ENCODE measurements at places on chromosomes 5 and 9.

DNA sequence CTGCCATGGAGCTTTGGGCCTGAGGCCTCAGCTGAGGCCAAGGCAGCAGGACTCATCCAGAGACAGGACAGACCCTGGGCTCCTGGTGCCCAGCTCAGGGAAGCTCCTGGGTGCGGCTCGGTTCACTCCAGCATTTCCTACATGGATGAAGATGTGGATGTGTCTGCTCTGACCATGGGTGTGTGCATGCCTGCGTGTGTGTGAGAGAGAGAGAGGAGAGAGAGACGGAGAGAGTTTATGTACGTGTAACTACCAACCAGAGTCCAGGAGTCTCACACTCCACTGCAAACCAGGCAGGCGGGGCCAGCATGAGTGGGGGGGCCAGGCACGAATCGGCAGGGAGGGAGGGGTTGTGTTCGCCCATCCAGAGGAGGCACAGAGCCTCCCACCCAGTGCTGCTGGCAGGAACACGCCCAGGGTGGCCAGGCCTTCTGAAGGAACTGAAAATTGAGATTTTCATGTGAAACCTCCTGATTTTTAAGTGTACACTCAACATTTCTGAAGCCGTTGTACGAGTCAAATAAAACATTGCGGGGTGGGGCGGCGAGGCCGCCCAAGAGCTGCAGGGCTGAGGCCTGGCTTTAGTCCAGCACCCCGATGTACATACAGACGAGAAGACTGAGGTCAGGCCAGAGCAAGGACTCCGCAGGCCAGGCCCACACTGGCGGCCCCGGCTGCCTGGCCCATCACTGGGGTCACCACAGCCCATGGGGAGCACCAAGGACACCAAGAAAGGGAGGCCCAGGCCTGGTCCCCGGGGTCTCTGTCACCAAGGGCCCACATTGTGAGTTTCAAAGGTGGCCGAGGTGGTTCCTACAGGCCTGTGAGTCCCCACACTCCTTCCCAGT is 88.7 kb downstream of the ADAMTS2 start:
- DNase-seq, result no peak

DNA sequence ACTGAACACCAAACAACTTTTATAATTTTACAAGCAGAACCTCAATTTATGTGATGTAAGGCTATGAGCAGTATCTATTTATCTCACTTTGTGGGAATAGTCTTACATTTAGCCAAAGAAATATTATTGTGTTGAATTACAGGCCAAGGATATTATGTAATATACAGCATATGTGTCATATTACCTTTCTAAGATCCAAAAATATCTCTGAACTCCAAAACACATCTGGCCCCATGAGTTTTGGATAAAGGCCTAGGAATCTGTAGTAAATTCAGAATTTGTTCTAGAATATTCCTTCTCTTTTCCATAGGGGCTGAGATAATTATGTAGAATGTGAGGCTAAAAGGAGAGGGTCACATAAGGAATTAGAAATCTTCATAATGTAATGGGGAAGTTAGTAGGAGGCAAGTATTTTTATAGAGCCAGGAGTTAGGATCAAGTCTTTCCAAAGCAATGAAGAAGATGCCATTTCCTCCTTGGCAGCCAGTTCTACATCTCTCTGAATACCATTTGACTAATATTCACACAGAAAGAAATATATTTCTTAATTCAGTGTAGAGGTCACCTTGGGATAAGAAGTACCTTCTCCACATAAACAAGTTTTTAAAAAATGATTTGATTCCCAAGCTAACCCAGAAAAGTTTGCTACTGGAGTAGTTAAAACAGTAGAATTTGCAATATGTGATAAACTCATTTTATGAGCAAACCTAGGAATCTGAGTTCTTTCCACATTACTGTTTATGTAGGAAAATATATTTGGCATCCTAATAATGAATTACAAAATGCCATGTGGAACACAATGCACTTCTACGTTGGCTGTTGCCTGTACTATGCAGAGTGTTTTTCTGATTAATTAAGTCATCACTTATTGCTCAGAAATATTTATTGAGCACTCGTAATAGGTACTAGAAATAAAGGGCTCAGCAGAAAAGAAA is 20.3 kb upstream of the GRAMD2B start:
- no peak for DNase-seq

DNA sequence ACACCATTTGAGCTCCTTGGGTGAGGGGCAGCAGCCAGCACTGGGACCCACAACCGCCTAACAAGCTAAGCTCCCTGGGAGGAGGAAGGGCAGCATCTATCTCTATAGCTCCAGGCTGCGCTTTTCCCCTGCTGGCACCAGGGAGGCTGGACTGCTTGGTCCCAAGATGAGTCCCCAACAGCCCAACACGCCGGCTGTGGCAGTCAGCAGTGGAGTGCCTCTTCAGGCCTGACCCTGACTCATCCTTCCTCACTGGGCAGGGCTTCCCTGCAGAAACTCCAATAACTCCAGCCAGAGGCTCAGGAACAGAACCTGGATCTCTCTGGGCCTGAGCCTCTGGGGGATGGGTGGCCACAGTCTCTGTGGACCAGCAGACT is 113.7 kb upstream of the ADAMTS16 start:
- no peak for DNase-seq

DNA sequence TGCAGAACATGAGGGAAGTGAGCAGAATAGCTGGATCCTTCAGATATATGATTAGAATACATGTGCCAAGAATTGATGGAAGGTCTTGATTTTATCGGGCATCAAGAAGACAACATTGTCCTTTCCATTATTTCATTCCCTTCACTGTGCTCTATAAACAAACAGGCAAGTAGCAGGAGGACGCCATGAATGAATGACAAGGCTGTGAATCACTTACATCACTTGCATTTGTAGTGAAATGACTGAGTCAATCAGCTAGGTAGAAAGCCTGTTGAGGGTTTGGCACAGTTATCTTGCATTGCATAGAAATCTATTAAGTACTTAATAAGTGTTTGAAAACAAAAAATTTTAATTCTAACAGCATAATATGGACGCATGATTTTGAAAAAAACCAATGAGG is 548.8 kb upstream of the IZUMO3 start:
- DNase-seq, result no peak

DNA sequence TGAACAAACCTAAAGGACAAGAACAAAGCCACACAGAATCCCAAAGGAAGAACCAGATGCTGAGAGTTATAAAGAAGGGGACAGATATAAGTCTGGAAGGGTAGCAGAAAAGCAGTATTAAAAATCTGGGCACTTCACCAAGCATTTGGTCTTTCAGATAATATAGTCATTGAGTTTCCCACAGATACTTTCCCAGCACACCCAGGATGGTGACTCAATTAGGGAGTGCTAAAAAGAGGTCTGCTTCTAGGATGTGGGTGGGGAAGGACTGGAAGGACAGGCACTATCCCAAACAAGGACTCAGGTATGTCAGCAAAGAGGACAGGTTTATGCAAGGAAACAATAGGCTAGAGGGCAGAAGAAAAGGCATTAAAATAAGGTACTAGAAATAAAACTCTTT is 59.3 kb downstream of the DIAPH1 start:
- DNase-seq, result no peak

GRCh38 chr5:71533615-71534014 is 53.5 kb upstream of the MCCC2 start:
- peak; percentile 45 for DNase-seq

DNA sequence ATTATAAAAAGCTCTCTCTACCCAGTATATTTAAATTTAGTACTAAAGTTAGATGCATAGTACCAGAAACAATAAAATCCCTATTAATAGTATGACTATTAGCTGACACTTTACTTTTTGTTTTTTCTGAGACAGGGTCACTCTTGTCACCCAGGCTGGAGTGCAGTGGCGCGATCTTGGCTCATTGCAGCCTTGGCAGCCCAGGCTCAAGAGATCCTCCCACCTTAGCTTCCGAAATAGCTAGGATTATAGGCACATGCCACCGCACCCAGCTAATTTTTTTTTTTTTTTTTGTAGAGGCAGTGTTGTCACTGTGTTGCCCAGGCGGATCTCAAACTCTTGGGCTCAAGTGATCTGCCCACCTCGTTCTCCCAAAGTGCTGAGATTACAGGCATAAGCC is 8.0 kb downstream of the CCNG1 start:
- no peak for DNase-seq

DNA sequence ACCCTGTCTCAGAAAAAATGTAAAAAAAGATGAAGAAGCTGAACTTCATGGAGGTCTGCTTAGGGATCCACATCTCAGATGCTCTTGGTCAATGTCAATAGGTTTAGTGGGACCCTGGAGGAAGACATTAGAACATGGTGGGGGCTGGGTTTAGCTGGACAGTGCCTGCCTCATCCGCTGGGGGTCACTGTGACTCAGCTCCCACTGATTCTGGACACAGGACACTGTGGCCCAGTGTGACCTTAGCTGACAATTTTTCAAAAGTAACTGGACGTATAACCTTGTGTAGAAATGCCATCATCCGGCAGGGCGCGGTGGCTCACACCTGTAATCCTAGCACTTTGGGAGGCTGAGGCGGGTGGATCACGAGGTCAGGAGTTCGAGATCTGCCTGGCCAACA is 7.3 kb upstream of the HNRNPAB start:
- no peak for DNase-seq

GRCh38 chr5:77744116-77744515 is 32.0 kb downstream of the TBCA start:
- DNase-seq, result no peak

DNA sequence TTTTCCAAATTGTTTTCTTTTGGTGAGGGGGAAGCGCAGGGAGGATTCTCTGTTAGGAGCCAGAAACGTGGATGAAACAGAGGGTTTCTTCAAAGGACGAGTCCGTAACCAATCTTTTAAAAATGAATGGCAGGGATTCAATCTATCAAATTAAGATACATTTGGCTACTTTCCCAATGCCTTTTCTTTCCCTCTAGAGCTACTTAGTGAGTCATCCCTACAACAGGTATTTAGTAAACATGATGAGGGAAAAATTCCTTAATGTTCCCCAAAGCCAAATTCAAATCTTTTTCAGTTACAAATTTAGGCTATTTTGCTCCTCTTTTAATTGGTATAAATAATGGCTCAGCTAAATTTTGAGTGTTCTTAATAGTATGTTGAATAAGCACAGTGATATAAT is 366.4 kb upstream of the RIOK2 start:
- DNase-seq, result no peak

DNA sequence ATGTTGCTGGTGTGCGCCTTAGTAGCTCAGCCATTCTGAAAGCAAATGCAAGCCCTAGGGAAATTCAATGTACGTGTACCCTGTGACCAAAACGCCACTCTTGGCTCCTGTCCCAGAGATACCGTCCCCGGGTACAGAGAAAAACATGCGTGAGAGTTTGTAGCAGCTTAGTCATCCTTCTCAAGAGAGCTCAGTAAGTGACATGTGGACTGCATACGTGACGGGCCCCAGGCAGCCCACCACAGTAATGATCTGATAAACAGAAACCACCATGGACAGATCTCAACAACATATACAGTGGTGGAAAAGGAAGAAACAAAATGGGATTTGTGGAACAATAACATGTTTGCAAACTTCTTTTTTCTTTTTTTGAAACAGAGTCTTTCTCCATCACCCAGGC is 45.1 kb downstream of the S1PR3 start:
- no peak for DNase-seq

DNA sequence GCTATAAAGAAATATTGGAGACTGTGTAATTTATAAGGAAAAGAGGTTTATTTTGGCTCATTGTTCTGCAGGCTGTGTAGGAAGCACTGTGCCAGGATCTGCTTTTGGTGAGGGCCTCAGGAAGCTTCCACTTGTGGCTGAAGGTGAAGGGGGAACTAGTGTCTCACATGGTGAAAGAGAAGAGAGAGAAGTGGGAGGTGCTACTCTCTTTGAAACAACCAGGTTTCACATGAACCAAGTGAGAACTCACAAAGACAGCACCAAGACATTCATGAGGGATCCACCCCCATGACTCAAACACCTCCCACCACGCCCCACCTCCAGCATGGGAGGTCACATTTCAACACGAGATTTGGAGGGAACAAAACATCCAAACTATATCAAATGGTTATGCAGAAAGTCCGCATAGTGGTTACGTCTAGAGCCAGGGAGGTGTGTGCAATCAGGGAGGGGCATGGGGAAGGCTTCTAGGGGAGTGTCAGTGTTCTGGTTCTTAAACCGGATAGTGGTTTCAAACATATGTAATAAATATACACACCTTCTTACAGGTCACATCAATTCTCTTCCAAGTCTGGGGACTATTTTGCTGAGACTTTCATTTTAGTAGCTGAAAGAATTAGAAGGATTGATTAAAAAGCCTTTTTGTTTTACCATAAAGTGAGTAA is 113.0 kb downstream of the TRIO start:
- DNase-seq, result no peak

GRCh38 chr5:159854916-159855315 is 61.4 kb upstream of the ADRA1B start:
- no peak for DNase-seq

DNA sequence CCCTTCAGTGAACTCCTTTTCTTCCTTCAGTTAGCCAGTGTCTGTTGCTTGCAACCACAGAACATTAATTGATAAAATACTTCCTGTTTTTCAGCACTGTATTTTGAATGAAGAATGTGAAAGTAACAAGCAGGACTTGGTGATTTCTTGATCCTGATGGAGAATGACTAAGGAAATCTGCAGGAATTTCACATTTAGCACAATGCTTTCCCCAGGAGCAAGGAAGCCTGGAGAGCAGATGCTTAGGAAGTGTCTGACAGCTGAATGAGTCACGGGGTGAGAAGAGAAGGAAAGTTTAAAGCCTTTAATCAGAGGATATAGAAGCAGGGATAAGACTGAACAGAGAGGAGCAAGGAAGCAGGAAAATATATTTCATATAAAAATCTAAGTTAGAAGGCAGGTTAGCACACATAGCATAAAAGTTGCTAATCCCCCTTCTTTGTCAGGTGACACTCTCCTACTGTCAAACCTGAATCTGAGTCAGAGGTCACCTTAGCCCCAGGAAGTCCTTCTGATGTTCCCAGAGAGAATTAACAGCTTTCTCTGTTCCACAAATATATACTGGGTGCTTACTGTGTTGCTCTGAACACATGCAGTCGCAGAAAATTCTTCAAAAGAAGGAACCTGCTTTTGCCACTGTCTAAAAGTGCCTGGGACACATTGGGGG is 59.7 kb downstream of the GNA14 start:
- DNase-seq, result peak; percentile 68

DNA sequence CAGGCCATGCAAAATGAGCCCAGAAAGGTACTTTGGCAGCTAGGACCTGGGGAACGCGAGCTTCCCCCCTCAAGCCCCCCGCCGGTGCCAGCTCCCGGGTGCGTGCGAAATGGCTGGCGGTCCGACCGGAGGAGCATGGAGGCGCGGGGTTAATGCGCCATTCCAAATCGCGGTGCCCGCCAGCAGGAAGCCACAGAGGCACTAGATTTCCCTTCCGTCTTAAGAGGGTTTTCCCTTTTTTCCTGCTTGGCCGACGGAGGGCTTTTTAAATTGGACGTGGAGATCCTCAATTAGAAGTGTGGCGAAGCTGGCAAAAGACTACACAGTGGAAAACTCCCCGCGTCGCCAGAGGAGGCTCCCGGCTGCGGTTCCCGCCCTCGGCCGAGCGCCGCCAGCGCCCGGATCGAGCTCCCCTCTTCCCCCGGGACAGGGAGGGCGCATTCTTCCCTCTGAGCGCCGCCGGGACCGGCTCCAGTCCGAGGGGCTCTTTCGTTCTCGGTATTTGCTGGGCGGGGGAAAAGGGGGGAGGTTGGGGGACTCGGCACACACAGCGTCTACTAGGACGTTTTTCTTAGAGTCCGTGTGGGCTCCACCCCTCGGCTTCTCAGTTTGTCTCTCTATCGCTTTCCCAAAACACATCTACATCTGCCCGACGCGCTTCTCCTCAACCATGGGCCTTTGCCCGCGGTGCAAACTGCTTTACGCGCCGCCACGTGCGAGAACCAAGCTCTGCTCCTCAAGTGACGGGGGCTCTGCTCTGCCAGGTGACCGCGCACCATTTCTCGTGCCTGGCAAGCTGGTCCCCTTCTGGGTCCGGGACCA is 3.0 kb downstream of the GDNF start:
- no peak for DNase-seq
